Ascending aorta (tissue), 2 donors: ENCODE measurements at places on chromosomes 5 and 9.

DNA sequence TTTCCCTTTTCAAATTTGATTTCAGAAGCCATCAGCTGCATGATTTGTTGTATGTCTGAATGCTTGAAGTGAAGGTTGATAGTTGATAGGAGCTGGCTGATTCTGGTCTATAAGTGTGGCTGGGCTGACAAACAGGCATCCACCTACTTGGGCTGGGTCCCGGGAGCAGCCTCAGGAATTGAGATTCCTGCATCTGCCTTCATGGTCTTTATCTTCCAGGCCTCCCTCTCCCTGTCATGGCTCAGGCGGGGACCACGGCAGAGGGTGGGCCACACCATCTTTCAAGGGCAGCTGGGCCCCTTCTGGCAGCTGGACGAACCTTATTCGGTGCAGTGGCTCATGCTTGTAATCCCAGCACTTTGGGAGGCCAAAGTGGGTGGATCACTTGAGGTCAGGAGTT is 55.9 kb downstream of the ROPN1L start:
- no peak for DNase-seq

DNA sequence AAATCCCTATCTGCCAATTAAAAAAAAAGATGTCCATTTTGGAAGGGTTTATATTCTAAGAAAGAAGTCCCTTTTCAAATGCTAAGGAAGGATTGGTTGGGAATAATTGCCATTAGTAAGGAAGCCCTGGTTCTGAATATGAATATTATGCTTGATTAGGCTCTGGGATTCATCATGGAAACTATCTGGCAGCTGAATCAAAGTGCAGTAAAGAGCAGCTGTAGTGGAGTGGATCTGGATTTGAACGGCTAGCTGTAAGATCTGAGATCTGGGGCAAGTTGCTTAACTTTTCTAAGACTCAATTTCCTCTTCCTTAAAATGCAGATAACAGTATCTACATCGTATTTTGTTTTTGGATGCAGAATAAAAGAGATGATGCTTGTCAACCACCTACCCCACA is 10.5 kb downstream of the IL12B start:
- DNase-seq, result no peak

- DNase-seq, result no peak
Measured at GRCh38 chr9:77215874-77216273, 38.5 kb downstream of the VPS13A start.

GRCh38 chr5:108629779-108630528 is 117.7 kb upstream of the FER start:
- no peak for DNase-seq

GRCh38 chr9:5586391-5586802 is 42.5 kb upstream of the RIC1 start:
- DNase-seq, result no peak

DNA sequence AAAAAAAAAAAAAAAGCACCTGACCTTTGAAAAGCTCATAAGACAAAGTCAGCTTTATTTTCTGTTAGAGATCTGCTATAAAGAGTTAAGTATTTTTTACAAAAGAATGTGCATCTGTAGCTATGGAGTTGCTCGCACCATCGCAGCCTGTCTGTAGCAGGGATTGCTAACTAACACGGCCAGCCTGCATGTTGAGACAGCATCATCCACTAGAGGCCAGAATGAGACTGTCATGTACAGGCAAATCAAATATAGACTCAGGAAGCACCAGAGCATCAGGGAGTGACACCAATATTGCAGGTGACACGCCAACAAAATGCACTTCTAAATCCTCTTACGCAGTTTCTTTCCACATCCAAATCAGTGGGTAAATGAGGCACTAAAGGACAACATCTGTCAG is 136.3 kb upstream of the RASEF start:
- DNase-seq, result no peak

- DNase-seq, result no peak
Measured at GRCh38 chr5:154265197-154265773, 74.8 kb downstream of the GALNT10 start.

DNA sequence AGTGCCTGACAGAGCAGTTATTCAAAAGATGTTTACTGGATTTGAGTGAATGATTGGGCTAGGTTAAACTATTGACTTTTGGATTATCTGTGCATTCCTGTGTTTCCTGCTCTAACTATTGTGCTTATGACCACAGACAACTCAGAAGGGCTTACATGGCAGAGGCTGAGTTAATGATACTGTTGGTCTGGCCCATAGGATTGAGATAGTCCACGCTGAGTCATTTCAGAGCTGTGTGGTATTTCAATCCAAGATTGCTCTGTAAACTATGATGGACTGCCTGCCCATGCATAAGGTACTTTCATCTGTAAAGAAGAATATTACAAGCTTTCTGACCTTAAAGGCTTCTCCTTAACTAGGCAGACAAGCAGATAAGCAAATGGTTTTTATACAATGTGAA is 49.1 kb upstream of the SLIT3 start:
- DNase-seq, result no peak

- DNase-seq, result no peak
Measured at GRCh38 chr9:69964446-69964845, 79.2 kb upstream of the MAMDC2 start.

- no peak for DNase-seq
Measured at GRCh38 chr9:114258218-114258617, 64.7 kb upstream of the ORM1 start.

GRCh38 chr9:132948482-132949050 is 4.2 kb upstream of the TSC1 start:
- no peak for DNase-seq
